Aorta (tissue), 5 donors: ENCODE measurements at places on chromosomes 2 and 18.
A peak's percentile ranks its signal among the peaks of the same experiment; 100 is the strongest.

DNA sequence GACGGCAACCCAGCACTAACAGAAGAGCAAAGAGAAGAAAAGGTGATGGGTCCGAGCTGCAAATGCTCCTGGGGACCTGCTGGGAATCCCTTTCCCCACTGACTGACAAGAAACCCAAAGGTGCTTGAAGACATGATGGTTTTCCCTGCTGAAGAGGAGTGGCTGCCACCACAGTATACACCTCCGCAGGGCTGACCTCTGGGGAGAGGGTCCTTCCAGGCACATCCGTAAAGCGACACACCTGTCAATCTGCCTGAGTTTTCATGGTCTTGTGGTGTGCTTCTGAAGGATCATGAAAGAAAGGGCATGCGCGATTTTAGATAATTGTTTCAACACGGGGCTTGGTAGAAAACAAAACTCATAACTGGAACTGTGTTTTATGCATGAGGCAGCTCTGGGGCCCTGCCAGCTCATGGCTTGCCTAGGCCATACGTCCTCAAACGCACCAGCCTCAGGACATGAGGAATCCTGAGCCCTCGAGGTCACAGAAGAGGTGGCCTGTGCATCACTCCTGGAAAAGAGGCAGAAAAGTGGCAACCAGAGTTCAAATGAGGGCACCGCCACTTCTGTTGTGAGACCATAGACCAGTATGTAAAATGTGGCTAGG, 51.8 kb downstream of the SERTAD2 start:
- no peak for DNase-seq

GRCh38 chr18:36572135-36572856, 256.5 kb downstream of the TPGS2 start:
- no peak for DNase-seq

DNA sequence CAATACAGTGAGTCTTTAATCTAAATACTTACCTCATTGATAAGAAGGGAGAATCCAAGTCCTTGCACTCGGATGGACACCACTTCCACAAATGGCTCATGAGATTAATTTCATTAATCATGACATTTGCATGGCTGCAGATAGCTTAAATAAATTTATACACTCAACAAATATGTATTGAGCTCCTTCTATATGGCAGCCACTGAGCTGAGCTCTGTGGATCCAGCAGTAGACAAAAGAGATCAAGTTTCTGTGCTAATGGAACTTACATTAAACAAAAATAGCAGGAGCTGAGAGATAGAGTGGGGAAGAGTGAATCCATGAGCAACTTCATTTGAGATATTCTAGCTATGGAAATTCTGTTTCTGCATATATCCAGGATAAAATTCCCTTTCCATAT, 44.4 kb downstream of the RAB27B start:
- DNase-seq, result no peak

DNA sequence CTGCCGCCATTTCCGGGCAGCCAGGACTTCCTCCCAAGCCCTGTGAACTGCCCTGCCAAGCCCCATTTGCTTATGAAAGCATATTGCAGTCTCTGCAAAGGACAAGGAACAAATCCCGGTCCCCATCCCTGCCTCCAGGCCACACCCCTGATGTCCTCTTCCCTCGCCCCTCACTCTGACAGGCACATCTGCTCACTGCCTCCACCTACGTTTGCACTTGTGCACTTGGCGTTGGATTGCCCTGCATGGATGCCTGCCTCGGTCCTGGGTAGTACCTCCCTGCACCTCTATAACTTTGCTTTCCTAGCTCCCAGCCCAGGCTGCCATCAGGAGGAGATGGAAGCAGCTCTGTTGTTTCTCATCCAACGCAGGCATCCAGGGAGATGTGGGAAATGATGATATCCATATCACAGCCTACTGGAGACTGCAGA, 19.6 kb upstream of the RPL31 start:
- DNase-seq, result peak; percentile 59

DNA sequence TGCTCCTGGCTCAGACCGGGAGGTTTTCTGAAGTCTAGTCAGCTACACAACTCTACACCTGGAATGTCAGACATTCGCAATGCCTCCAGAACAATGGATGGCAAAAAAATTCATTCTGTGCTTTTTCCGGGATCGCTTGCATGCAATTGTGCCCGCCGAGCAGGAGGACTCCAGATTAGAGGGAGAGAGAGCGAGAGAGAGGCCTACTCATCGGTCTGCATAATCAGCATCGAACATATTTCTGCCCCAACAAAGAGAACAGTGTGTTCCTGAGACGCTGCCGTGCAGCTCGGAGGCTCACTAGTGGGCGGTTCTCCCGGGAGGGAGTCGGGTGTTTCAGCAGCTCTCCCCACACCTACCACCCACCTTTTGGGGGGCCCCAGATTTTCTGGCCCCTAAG, 117.1 kb downstream of the KLHL29 start:
- DNase-seq, result no peak

DNA sequence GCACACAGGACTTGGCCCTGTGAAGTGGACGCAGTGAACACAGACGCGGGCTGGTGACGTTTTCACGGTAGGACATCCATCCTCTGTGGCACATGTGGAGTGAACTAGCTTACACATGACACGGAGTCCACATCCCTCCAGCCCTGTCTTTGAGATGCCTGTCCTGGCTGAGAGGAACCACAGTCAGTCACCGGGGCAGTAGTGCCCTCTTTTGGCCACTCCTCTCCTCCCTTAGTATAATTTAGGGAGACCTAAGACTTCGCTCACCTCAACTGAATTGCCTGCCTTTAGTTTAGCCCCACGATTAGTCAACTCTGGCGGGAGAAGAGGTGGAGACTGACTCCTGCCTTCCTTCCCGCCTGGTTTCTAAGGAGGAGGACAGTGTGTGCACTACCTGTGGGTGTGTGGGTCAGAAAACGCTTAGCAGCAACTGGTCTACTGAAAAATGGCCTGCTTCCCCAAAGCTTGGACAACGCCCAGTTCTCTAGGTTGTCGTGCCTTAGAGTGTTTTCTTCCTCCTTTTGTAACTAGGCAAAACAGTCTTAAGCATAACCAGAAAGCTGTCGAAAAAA, 70.6 kb downstream of the MBP start:
- DNase-seq, result peak; percentile 69

- no peak for DNase-seq
These were observed 78.9 kb downstream of the UXS1 start for GRCh38 chr2:106115250-106115649.

GRCh38 chr2:122982936-122983335, 1042.2 kb upstream of the CNTNAP5 start:
- DNase-seq, result no peak

DNA sequence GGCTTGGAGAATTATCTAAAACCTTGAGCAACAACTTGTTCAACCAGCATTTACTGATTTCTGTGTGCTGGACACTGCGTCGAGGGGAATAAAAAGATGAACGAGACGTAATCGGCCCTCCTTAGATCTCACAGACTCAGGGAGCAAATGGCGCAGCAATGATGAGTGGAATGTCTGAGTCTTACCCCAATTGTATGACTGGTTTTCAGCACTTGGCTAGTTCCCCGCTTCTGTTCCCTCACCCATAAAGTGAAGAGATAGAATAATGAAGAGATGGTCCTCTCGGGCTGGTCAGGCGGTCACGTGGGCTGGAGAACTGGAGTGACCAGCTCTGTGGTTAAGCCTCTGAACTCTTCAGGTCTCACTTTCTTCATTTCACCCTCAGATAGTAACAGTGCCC, 17.3 kb upstream of the GATA6 start:
- no peak for DNase-seq

DNA sequence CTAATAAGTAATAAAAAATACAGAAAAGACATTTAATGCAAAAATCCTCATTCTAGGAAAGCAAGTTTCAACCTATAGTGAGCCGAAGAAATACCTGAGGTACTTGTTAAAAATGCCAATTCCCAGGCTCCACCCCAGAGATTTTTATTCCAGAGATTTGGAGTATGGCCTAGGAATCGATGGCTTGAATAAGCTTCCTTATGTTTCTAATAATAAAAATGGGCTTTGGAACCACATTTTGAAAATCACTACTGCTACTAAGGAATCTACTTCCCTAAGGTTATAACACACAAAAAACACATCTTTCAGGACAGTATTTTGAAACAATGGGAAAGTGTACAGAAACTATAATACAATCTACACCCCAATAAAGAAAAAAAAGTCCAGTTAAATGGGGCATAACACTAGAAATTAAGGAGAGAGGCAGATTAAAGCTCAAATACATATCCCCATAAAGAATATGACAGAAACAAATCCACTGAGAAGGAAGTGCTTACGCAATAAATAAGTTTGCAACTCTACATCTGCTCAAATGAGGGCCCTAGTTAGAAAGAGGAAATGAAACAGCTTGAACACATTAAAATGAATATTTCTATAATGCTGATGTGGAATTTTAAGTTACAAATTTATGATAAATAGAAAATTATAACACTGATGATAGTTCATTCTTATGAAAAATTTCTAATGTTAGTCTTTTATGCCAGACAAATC, 103.7 kb downstream of the EPB41L3 start:
- no peak for DNase-seq

DNA sequence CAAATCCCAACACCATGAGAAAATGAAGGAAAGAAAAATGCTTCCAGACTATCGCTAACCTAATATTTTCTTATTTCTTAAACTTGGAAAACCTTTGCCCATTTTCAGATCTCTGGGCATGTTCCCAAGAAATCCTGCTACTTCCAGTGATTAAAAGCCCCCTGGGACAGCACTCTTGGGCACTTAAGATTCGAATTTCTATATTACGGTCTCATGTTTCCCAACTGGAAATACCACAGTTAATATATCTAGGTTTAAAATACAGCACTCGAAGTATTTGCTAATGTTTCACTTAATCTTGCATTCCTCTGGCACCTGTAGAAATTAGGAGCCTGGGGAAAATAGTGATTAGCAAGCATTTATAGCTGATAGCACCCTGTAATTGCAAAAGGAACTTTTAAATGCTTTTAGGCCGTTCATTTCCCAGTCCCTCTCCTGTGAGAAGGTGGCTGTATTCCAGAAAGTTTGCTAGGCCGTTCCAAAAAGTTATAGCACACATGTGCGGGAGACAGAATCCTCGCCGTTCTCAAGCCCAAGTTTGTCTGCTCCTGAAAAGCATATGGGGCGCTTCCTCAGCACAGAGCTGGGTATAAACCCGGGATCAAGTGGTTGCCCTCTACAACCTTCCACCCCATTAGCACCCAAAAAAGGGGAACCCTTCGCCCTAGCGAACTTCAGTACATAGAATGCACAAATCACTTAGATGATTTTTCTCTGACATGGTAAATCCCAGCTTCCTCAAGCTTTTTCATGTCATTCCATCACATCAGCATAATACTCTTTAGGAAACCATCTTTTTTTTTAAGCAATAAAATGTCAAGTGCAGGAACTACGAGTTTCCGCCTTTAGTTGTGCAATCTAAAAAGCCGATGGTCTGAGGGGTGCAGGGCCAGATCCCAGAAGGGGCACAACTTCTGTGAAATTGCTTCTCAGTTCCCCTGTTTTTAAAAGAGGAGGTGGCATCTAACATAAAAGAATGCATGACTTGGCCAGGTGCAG, 60.6 kb downstream of the DIPK1C start:
- no peak for DNase-seq

- no peak for DNase-seq
These were observed 16.1 kb upstream of the ZNF236 start for GRCh38 chr18:76806301-76806700.

DNA sequence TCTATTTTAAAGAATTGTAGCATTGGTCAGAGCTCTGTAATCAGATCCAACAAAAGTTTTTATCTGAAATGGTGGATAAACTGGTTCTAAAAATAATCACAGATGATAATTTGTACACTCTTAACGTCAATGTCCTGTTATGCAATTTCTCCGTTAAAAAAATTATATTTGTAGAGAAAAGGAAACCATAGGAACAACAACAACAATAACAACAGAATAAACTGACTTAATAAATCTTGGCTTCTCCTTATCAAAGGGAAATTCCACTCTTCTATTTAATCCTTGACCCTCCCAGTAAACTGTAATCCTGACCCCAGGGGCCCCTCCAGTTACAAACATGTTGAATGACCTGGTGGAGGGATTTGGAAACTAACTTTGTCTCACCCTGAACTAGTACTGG, 78.6 kb upstream of the ZFP36L2 start:
- DNase-seq, result no peak

DNA sequence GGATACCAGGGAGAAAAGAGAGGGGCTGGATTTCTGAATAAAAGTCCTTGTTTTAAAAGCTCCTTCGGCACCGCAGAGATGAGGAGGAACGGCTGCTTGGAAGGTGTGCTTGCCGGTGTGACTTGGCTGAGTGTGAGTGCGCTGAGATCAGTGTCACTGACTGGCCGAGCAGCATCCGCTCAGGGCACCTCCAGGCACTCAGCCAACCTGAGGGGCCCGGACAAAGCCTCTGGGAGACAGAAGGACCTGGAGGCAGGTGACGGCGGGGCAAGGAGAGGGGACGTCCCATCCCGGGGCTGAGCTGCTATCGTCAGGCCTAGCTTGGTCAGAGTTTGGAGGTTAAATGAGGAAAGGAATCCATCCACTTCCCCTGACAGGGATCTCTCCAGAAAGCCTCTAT, 16.8 kb upstream of the ALLC start:
- DNase-seq, result no peak

DNA sequence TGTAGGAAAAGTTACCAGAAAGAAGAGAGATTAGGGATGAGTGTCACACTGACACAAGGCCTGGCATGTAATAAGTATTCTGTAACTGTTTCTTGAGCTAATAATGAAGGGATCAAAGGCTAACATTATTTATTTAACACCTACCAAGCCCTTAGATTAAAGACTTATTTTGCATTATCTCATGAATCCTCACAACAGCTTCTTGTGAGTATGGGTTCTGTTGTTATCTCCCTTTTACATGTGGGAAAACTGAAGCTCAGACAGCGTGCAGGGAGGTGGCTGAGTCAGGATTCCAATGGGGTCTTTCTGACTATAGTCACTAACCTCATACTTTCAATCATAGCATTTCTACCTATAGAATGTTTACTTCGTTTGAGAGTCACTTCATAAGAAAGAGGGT, 79.0 kb upstream of the PROKR1 start:
- no peak for DNase-seq

DNA sequence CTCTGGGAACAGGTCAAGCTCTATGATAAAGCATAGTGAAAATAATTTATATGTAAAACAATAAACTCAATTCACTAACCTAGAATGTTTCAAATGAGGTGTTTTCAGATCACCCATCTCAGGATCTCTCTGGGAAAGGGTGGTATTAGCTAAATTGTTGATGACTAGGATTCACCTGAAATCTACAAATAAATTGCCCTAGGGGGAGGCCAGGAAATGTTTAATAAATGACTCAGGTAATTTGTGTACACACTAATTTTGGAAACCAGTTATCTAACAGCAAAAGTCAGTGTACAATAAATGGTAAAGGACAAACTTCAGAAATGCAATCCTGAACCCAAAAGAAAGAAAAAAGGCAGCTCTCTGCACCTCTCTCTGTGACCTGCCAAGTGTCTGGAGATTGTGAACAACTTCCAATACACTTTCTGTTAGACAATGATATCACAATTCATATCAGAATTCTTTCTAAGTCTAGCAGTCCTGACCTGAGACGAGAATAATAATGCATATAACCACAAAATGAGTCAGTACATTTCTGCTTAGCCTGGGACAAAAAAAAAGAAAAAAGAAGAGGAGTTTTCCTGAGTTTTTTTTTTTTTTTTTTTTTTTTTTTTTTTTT, 760.0 kb downstream of the EPHA4 start:
- no peak for DNase-seq

- DNase-seq, result no peak
These were observed 99.9 kb downstream of the RBBP8 start for GRCh38 chr18:23033056-23033455.

- DNase-seq, result no peak
These were observed 159.4 kb downstream of the UBE2E3 start for GRCh38 chr2:181139831-181140230.
